ENCODE measurements at places on chromosomes 12 and 14. TPM values are rescaled to one million over a fixed set of nuclear protein-coding genes. Genes with fewer than 3 reads are reported as not detected.

GDF3 gene
- not detected for total RNA-seq

KICS2 gene
- 15.3 TPM for total RNA-seq

FGF6 gene
- not detected for total RNA-seq

TRAFD1 gene
- 60.8 TPM for total RNA-seq

COA8 gene
- total RNA-seq = 17.4 TPM

PIWIL1 gene
- total RNA-seq = not detected

NEUROD4 gene
- total RNA-seq = not detected

ZNF384 gene
- 72.0 TPM for total RNA-seq

GLIPR1L2 gene
- total RNA-seq = 0.60 TPM

DNA sequence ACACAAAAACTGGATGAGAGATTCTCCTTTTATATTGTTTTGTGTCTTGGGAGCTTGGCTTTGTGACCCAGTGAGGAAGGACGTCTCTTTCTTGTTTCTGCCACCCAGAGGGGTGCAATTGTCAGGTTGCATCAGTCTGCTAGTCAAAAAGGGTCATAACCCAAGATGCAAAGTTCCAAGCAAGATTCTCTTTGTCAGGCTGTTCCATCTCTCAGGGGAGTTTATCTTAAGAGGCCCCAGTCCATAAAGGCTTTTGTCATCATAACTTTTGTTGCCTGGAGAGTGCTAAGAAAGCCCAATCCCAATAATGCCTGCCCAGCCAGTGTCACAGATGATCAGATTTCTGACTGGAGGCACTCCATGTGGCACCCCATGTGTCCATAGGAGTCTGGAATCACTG lies 444.9 kb downstream of the TRHDE start:
- no peak overlapping the region for H3K27ac ChIP-seq
- H3K4me3 ChIP-seq = no peak overlapping the region
- no peaks in the 10 kb centered on the region for H3K4me1 ChIP-seq

GRCh38 chr12:65501093-65501621 lies 222.7 kb downstream of the MSRB3 start:
- H3K27ac ChIP-seq = no peak overlapping the region
- no peaks in the 10 kb centered on the region for H3K27me3 ChIP-seq
- no peaks in the 10 kb centered on the region for H3K36me3 ChIP-seq
- H3K4me3 ChIP-seq = no peak overlapping the region
- peaks cover 6% of the 10 kb centered on the region for H3K4me1 ChIP-seq

DNA sequence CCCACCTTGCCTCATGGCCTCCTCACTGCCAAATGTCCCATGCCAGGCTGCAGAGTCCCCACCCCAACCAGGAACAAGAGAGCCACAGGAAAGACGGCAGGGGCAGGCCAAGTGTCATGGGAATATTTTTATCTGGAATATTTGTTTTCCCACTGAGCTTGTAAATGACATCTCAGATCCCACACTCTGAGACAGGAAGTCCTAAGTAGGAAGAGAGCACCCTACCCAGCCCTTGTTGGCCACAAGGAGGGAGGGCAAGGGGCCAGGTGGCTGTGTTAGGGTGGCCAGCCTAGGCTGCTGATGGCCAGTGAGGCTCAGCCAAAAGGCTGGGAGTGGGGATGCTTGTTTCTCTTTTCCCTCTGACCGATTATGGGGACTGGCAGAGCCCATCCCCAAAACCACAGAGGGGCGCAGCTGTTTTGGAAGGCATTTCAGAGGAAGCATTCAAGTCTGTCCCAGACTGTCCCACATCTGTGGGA lies 7.7 kb upstream of the MEG3 start:
- no peak overlapping the region for H3K4me3 ChIP-seq
- H3K27me3 ChIP-seq = peaks cover 8% of the 10 kb centered on the region
- DNase-seq = no peak
- peaks cover 7% of the 10 kb centered on the region for H3K4me1 ChIP-seq

DNA sequence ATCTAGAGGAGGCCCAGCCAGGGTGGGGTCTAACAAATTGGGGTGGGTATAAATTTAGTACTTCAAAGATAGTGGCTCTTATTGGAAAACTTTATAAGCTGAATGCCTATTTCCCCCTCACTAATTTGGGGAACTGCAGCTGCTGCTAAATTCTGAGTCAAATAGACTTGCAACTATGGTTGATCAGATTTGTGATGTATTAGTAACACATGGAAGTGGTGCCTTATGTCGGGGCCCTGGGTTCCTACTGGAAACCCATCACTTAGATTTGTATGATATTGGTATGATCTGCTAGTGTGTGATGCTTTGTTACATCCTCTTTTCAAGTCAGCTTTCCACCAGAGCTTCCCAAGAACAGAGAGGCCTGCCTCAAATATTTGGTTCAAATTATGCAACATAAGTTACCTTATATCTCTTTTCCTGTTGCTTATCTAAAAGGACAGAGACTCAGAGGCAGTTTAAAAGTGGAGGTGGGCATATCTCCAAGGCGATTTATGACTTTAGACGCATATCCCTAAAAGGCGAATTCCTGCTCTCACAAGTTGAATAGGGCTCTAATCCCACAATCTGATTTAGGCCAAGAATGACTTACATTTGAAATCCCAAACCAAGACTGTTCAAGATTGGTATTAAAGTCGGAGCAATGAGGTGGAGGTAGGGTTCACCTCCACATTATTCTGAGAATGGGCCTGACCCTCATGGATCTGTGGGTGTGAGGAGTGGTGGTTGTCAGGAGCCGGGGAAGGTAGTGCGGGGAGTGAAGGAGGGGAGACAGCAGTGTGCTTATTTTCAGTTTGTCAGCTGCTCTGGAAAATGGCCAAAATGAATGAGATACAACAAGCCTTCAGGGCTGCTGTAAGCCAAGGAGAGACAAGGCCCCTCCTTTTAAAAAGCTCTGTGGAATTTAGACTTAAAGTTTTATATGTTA lies 425.8 kb downstream of the RAD51B start:
- DNase-seq = no peak
- peaks cover 81% of the 10 kb centered on the region for H3K4me1 ChIP-seq
- H3K27me3 ChIP-seq = no peaks in the 10 kb centered on the region
- H3K4me3 ChIP-seq = no peak overlapping the region

DNA sequence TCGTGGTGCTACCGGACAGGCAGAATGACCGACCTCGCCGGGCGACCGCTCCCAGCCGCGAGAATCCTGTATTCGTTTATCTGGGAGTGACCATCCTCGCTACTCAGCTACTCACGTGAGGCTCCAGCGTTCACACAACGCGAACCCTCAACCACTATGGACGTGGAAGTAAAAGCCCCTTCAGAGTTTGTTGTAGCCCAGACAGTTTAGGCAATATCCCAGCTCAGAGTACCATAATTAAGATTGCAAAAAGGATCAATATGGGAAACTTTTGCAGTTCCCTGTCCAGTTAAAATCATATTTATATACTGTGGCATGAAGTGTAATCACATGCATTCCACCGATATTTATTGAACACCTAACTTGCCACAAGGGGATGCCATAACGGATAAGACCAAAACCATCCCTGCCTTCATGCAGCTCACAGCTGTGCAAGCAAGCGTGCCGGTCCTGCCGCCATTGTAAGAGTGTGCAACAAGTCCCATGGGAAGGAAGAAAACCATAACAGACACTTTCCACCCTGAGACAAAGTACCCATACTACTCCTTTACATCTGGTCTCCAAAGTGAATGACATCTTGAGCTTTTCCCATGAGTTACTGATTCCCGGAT lies 938 bp upstream of the MAX start:
- peak overlapping the region; percentile 94 for H3K4me3 ChIP-seq
- peaks cover 38% of the 10 kb centered on the region for H3K4me1 ChIP-seq
- peak overlapping the region; percentile 26 for H3K27ac ChIP-seq
- no peaks in the 10 kb centered on the region for H3K27me3 ChIP-seq

DNA sequence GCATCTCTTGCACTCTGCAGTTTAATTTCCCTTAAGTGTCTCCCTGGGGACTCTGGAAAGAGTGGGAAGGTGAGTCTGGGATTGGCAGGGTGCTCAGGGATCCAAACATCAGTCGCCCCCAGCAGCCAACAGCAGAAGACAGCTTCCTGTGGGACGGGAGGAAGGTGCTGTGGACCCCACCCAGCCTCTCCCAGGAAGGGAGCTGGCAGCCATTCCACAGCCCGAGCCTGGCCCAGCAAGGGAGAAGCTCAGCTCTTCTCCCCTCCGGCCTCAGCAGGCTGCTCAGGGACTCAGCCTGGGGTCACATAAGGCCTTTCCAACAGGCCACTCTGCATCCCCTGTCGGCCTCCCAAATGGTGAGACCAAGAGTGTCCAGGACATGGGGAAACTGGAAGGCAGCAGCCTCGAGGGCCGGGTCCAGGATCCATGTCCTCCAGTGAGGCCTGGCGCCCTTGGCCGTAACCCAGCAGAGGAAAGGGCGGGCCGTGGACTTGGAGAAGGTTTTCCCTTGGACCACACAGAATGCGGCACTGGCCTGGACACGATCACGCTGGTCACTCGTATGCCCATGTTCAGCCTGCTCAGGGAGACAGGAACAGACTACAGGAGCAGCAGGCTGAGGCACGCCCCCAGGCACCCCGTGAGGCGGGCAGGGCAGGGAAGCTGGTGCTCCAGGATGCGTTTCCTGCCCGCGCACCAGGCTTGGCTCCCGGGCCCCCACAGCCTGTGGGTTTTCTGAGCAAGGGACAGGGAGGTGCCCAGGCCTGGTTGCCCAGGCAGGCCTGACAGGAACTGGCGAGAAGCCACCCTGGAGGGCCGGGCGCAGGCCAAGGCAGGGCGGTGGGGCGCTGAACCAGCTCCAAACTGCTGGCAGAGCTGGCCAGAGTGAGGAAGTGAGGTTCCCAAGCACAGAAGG lies 3.5 kb downstream of the XRCC3 start:
- peaks cover 11% of the 10 kb centered on the region for H3K36me3 ChIP-seq
- peak overlapping the region; percentile 84 for H3K27ac ChIP-seq
- H3K4me3 ChIP-seq = peak overlapping the region; percentile 13
- H3K27me3 ChIP-seq = no peaks in the 10 kb centered on the region

DNA sequence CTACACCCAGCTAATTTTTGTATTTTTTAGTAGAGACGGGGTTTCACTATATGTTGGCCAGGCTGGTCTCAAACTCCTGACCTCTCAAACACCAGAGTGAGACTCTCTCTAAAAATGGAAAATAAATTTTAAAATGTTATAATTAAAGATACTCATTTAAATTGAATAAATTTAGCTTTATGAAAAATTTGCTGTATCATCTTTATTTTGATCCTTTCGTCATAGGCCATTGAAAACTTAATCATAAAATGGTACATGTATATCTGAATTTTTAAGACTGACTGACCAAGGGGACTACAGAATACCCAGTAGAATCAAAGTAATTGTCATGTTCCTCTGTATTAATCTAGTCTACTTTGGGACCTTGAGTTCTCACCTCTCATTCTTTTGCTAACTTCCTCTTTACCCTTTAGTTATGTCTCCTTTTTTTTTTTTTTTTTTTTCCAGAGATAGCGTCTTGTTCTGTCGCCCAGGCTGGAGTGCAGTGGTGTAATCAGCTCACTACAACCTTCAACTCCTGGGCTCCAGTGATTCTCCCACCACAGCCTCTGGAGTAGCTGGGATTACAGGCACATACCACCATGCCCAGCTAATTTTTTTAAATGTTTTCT lies 9.5 kb downstream of the RAB5B start:
- H3K27me3 ChIP-seq = no peaks in the 10 kb centered on the region
- no peak overlapping the region for H3K27ac ChIP-seq
- H3K4me3 ChIP-seq = no peak overlapping the region
- DNase-seq = no peak
- H3K4me1 ChIP-seq = no peaks in the 10 kb centered on the region

DNA sequence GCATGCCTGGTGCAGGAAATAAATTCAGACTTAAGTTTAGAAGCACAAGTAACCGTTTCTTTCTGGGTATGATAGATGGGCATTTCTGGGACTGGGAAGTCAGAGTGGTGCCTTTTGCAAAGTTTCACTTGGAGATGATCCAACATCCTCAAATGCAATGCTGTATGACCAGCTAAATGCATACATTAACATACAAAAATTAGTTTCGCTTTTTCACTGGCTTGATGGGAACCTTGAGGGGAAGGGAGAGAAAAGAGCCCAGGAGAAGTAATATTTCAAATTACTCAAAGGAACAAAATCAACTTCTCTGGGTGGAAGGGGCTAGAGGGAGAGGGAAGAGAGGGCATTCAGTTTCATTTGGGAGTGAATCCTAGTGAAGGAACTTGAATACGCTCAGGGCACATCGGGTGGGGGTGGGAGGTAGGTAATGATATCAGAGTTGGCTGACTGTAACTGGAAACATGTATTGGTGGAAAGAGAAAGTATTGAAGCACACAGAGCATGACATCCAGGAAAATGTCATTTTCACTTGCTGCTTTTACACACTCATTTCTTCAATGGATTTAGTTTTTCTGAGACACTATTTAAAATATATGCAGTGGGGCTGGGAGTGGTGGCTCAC lies 175.5 kb downstream of the PTPRO start:
- no peak for DNase-seq
- no peaks in the 10 kb centered on the region for H3K4me1 ChIP-seq
- no peak overlapping the region for H3K27ac ChIP-seq
